M059J (cell line): ENCODE measurements at places on chromosomes 4 and X. TPM values are rescaled to one million over a fixed set of nuclear protein-coding genes. Genes with fewer than 3 reads are reported as not detected.

The HSFX3 gene
- not detected in 2 replicates for total RNA-seq

The KCTD8 gene
- total RNA-seq, result not detected in 2 replicates

The HSFX2 gene
- 0.79 TPM in 1 of 2 replicates, not detected in the other for total RNA-seq

The SMARCA5 gene
- total RNA-seq, result 26.5 and 39.5 TPM in 2 replicates

The CT45A1 gene
- not detected in 2 replicates for total RNA-seq

The EVC gene
- 8.3 and 14.5 TPM in 2 replicates for total RNA-seq

The MAGEC1 gene
- 0.79 and 2.0 TPM in 2 replicates for total RNA-seq

The ARMCX4 gene
- total RNA-seq, result 0.25 and 1.2 TPM in 2 replicates

The SPANXB1 gene
- 43.0 and 87.1 TPM in 2 replicates for total RNA-seq

The ERCC6L gene
- total RNA-seq, result 14.0 and 26.1 TPM in 2 replicates

The GAGE2A gene
- total RNA-seq, result not detected in 2 replicates

The TASL gene
- total RNA-seq, result 0.37 TPM in 1 of 2 replicates, not detected in the other

The CDX4 gene
- total RNA-seq, result not detected in 2 replicates

The UGT2B15 gene
- total RNA-seq, result not detected in 2 replicates

The MAGEE1 gene
- total RNA-seq, result 0.02 and 0.15 TPM in 2 replicates

The RHOXF2B gene
- not detected in 2 replicates for total RNA-seq

The AKAP14 gene
- total RNA-seq, result not detected in 2 replicates

The GABRE gene
- total RNA-seq, result 11.8 and 13.9 TPM in 2 replicates

The SLC2A9 gene
- 0.25 TPM in 1 of 2 replicates, not detected in the other for total RNA-seq

The USP26 gene
- total RNA-seq, result not detected in 2 replicates

The ATP7A gene
- 9.8 and 12.8 TPM in 2 replicates for total RNA-seq

The PABPC5 gene
- 0.17 TPM in 1 of 2 replicates, not detected in the other for total RNA-seq

The SCML2 gene
- 4.0 and 7.3 TPM in 2 replicates for total RNA-seq

The KCND1 gene
- total RNA-seq, result 0.76 and 1.7 TPM in 2 replicates

The P2RY4 gene
- 0.15 TPM in 1 of 2 replicates, not detected in the other for total RNA-seq

The GPR119 gene
- not detected in 2 replicates for total RNA-seq

The FAM133A gene
- 2.8 TPM in 2 replicates for total RNA-seq

The PLK4 gene
- 13.8 and 18.6 TPM in 2 replicates for total RNA-seq

The DCAF8L2 gene
- total RNA-seq, result 0.17 and 2.1 TPM in 2 replicates

The DDX53 gene
- 0.81 and 1.6 TPM in 2 replicates for total RNA-seq

The PDGFC gene
- total RNA-seq, result 88.7 and 162 TPM in 2 replicates

The TIMP1 gene
- 313 and 355 TPM in 2 replicates for total RNA-seq

The HDX gene
- 4.3 and 6.3 TPM in 2 replicates for total RNA-seq

The SLC6A14 gene
- not detected in 2 replicates for total RNA-seq

The DSPP gene
- not detected in 2 replicates for total RNA-seq

The FGFBP1 gene
- total RNA-seq, result 0.49 TPM in 1 of 2 replicates, not detected in the other

The RIBC1 gene
- 0.94 and 2.2 TPM in 2 replicates for total RNA-seq

The DRP2 gene
- total RNA-seq, result 0.42 and 0.44 TPM in 2 replicates

The BANK1 gene
- total RNA-seq, result 0.52 and 0.91 TPM in 2 replicates

The XAGE1A gene
- not detected in 2 replicates for total RNA-seq

The MMAA gene
- total RNA-seq, result 0.99 and 1.3 TPM in 2 replicates

The ARAF gene
- total RNA-seq, result 46.5 and 47.7 TPM in 2 replicates

The OTC gene
- not detected in 2 replicates for total RNA-seq

The XK gene
- total RNA-seq, result 1.3 and 1.6 TPM in 2 replicates

The NWD2 gene
- not detected in 2 replicates for total RNA-seq

The AMMECR1 gene
- total RNA-seq, result 18.5 and 29.5 TPM in 2 replicates

The TMEM271 gene
- not detected in 2 replicates for total RNA-seq

The NAP1L2 gene
- total RNA-seq, result 0.12 and 0.62 TPM in 2 replicates

The MYOZ2 gene
- total RNA-seq, result not detected in 2 replicates
